Activated T-helper 1 cell treated with Interleukin-2 at 50 U/mL for 16 hours (primary cell): ENCODE measurements at places on chromosomes 5 and 9.

DNA sequence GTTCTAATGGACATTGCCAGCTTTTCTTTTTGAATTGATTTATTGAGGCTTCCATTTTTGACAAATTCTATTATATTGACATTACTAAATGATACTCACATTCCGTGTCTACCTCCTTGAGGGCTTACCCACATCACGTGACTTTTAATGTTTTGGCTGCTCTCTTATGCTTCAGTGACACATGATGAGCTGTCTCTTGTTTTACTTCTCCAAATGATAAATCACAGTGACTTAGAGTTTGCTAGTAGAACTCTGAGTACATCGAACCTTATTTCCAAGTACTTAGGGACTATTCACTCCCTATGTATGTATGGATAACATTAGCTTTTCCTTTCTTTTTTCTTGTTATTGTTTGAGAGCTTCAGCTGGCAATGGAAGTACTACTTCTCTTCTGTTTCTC is 169.8 kb upstream of the KCNN2 start:
- DNase-seq: no peak

DNA sequence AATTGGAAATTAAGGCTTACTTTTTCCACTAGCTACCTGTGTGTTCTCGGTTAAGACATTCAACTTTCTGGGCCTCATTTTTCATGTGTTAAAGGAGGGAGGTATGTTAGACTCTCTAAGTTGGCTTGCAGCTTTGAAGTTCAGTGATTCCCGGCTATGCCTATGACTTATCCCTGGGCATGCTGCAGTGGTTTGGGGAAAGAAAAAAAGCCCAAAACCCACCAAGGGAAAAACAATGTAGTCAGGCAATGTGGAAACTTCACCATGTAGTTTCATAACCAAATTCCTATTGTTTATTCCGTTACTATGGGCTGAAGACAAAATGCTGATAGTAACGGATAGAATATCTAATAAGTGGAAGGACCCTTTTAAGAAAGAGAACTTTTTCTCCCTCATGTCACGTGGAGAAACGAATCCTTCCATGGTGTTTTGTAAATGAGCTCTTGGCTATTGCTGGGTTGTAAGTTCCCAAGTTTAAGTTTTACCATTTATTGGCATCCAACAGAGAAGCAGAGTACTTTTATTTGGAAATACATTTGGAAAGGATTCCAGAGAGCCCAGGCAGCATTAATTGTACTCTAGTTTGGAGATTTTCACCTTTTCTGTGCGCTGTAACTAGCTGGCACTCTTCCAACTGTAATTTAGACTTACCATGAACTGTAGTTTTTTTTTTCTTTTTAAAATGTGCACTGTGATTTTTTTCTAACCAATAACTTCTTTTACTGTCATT is 84.9 kb upstream of the MPDZ start:
- no peak for DNase-seq

- DNase-seq: no peak
Observed at GRCh38 chr5:101534491-101535110, 631.5 kb upstream of the ST8SIA4 start.

DNA sequence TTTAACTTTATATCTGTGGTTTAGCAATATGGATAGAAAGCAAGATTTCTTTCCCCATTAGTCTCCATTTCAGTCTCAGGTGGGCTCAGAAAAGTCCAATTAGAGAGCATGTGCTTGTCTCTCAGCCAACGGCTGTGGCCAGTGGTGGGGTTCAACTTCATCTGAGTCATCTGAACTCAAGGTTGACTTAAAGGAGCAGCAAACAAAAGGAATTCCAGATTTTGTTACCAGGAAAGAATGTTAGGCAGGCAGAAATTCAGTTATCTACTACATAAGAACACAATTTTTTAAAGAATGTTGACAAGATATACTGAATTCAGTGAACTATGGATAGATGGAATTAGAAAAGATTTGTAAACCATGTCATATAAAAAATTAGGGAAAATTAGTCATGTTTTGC is 784.1 kb downstream of the MAT2B start:
- DNase-seq: no peak

GRCh38 chr9:132200706-132201105 is 38.8 kb downstream of the NTNG2 start:
- no peak for DNase-seq

GRCh38 chr5:53249529-53250200 is 140.1 kb upstream of the MOCS2 start:
- DNase-seq: no peak

DNA sequence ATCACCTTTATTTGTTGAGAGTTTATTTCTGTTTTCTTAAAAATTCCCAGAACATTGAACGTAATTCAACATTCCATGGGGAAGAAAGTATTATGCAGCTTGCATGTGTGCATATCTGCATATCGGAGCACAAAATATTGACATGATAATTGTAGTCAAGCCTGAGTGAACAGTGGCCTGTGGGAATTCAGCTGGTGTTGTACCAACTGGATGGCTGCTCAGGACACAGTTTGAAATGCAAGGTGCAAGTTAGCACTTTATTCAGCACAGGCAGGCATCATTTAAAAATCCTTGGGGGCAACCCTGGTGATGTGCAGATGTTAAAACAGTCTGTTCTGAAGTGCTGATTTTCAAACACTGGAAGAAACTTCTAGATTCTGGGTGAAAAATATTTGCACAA is 82.4 kb downstream of the CNTLN start:
- DNase-seq: no peak

GRCh38 chr5:158966716-158967115 is 133.0 kb downstream of the EBF1 start:
- no peak for DNase-seq

GRCh38 chr5:107381189-107381856 is 289.4 kb downstream of the EFNA5 start:
- DNase-seq: no peak

DNA sequence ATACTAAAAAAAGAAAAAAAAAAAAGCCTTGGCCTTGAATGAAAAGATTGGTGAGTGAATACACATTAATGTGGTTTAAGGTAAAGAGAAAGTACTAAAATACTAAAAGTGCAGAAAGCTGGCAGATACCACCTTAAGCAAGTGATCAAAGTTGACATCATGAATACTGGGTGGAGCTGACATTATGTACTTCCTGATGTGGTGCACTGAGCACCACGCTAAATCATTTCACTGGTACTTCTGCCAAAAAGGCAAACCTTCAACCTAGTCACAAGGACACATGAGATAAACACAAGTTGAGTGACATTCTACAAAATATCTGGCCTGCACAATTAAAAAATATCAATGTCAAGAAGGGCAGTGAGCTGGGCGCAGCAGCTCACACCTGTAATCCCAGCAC is 33.8 kb upstream of the PANK3 start:
- no peak for DNase-seq

GRCh38 chr5:135033901-135034235 is at the start of gene PITX1:
TSS of gene PITX1 (minus strand) at chr5:135034228. CDS start at chr5:135033881, 347 bp downstream.
- DNase-seq: no peak

DNA sequence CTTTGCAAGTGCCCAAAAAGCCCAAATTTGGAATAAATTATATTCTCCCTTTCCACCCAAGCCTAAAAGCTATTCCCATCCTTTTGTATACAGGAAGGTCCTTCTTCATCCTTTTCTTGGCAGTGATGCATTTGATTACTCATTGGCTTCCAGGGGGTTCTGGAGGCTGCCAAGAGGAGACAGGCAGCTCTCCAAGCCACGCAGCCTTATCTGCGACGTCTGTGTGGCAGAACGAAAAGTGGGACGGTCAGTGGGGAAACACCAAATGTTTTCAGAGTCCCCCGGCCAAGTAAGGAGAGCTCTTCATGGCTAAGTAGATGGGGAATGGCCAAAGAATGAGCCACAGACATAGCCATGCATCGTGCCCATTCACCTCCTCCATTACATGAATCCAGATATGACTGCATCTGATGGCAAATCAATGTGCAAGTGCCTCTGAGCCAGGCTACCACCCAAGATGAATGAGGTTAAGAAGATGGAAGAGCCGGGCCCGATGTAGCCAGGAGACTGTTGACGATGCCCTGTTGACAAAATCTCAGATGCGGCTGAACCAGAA is 12.1 kb downstream of the ADAM19 start:
- DNase-seq: no peak

DNA sequence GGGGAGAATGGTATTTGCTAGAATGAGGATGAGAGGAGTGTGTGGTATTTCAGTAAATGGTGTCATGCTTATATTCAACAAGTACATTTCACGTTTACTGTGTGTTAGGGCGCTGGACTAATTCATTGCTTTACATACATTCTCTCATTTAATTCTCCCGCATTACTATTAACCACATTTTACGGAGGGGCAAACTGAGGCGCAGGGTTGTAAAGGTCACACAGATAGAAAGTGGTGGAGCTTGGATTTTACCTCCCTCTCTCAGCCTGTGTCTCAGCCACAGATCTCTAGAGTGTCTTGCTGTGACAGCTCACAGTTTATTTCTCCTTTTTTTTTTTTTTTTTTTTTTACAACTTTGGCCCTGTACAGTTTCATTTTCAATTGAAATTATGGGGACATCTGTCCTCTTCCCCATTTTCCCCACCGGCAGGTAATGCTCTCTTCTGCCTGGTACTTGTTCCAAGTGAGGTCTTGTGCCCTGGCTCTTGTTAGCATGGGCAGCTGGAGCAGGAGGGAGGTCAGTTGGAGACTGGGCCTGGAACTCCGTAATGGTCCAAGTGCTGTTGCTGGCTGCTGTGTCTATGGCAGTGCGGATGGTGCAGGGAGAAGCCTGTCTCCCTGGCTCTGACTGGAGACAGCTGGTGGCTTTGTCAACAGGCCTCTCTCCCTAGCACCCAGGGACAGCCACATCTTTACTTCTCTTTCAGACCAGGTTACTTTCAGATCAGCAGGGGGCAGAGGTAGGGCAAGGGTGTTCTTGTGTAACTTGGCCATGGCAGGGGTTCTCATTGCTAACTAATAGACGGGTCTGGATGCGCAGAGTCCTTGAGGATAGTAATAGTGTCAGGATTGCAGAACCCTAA is 20.5 kb upstream of the NDST1 start:
- no peak for DNase-seq

GRCh38 chr9:133202688-133203453 is 6.2 kb downstream of the OBP2B start:
- DNase-seq: no peak

DNA sequence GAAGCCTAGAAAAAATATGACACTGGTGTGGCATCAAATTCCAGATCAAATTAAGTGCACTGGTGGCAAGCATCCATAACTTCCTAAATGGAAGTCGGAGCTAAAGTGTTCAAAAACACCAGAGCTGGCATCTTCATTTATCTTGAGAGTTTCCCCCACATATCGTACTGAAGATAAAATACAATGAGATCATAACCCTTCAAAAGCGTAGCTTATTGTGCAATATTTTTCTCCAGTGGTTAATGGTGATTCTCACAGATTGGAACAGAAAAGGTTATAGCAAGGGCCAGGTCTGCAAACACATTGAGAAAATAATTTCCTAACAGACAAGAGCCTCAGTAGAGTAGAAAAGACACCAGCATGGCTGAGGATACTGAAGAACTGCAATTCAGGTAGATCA is 147.6 kb downstream of the SEMA5A start:
- DNase-seq: no peak

DNA sequence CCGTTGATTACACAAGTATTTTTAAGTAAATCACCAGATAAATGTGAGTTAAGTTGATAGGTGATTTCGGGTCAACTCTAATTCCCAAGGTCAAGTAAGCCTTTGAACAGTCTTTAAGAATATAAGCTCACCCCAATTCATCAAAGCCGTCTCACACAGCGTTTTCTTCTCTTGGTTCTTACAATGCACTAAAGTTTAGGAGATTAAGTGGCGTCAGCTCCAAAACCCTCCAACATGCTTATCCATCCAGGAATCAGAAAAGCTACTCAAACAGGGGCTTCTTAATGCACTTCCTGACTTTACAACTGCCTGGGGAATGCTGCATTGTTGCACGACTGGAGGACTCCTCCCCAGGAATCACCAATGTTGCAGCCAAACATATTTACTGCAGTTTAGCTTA is 206.2 kb upstream of the EFNA5 start:
- DNase-seq: no peak

DNA sequence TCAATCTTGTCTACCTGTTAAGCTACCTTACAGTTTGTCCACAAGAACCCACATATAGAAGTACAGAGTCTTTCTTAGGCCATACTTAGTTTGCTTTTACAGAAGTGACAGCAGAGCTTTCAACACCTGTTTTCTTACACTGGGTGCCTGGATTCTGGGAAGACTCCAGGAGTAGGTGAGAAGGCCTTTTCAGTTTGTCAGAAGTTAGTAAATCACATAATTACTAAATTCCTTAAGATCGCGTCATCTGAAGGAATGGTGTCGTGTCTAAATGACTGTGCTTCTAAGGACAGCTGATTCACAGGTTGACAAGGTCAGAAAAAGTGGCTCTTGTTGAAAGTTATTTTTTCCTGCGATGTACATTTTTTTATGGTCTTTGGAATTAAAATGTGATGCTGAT is 97.0 kb upstream of the FAM120A start:
- DNase-seq: no peak

GRCh38 chr9:106451223-106451622 is 411.7 kb upstream of the ZNF462 start:
- no peak for DNase-seq
